Cerebellum (tissue), 4 donors: ENCODE measurements at places on chromosomes 5 and 9. TPM values are rescaled to one million over a fixed set of nuclear protein-coding genes. Genes with fewer than 3 reads are reported as not detected.

The ACTBL2 gene
- not detected for total RNA-seq

The ARL14EPL gene
- not detected for total RNA-seq

- no peak for DNase-seq
Observed at GRCh38 chr9:71656496-71656895, 111.8 kb downstream of the CEMIP2 start.

GRCh38 chr9:113454914-113455761, 8.4 kb upstream of the RGS3 start:
- no peak for DNase-seq

DNA sequence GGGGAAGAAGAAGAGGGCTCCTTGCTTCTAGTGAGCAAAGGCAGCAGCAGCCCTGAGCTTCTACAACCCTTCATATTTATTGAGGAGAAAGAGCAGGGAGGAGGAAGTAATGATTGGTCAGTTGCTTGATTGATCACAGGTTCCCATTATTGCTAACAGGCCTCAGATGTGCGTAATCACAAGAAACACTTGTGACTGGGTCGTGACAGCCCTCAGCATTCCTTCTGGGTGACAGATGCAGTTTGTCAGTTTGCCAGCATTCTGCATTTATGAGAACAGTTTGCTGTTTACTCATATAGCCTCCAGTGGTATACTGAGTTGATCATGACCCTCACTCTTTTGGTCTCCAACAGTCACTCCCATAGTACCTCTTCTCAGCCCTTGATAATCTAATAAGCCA, 111.5 kb upstream of the TNC start:
- DNase-seq = no peak

GRCh38 chr9:32665101-32665500, 29.6 kb upstream of the TAF1L start:
- DNase-seq = no peak
